ENCODE measurements at places on chromosomes 2 and 18. TPM values are rescaled to one million over a fixed set of nuclear protein-coding genes. Genes with fewer than 3 reads are reported as not detected.

DNA sequence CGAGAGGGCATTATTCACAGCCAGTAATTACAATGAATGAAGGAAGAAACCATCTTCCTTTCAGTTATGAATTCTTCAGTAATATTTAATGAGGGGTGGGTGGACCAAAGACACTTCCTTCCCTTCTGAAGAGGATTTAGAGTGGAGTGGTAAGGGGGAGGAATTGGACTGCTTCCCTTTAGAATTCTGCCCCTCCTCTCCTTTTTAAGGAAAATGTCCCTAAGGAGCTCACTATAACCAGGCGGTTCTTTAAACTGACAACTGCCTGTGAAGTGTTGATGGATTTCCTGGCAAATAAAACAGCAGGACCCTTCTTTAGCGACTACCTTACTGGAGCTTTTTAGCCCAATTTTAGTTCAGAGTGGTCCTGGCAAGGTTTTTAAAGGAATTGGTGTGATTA is 86.4 kb downstream of the LIMS1 start:
- no peak for DNase-seq

DNA sequence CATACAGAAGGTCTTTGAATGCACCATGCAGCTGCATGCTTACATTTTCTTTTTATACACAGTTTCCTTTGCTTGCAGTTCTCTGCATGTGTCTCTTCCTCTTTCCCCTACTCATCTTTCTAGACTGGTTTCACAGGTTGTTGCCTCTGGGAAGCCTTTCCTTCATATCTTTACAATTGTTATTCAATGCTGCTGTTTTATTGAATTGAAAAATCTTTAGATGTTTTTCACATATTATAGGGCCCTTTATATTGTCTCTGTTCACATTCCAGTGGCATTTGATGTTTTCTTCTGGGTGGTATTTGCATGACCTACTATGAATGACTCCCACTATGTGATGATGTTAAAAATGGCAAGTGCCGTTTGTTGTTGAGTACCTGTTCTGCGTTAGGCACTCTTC is 91.1 kb downstream of the DIS3L2 start:
- no peak for DNase-seq

DNA sequence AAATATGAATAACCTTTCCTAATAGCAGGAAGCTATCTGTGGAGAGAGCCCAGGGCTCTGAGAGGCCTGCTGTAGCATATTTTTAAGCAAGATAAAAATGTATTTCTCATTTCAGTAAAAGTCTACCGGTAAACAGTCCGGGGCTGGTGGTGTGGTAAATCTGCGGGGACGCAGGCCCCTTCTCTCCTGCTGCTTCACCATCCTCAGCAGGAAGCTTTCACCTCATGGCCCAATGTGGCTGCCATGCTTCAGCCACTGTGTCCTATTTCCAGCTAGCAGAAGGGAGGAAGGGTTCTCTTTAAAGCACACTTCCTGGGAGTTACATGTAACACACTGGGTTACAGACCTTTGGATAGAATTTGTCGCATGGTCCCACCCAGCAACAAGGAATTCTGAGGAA is 79.5 kb upstream of the ODC1 start:
- DNase-seq, result no peak

DNA sequence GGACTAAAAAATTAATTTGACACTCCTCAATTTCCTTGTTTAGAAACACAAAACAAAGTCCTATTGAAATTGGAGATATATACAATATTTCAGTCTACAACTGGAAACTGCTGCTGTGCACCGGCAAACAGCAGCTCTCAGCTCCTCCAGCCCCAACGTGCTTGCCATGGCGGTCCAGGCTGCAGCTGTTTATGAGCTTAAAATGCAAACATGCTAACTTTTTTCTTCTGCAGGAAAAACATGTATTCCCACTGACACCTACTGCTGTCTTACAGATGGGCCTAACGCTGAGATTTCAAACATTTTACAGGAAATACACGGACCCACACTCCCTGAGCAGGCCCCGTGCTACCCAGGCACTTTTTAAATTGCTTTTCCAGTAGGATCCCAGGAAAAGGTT is 195.5 kb downstream of the BCL11A start:
- no peak for DNase-seq

GRCh38 chr18:47215554-47216138 is 35.8 kb downstream of the SKOR2 start:
- peak; percentile 4 for DNase-seq

DNA sequence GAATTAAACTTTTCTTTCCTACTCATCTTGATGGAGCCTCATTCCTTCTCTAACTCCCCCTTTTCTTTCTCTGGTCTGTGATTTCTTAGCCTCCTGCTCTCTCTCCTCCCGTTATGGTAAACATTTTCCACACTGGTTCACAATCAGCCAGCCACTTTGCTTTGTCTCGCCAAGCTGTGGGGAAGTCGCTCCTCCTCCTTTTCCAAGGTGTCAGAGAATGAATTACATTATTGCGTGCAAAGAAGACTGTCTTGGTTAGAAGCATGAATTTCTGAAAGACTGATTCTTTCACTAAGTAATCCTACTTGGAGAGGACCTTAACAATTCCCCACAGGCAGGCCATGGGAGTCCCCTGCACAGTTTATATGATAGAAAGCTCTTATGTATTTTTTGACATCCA is 46.1 kb downstream of the RASGRP3 start:
- DNase-seq, result no peak

- no peak for DNase-seq
Measured at GRCh38 chr2:205755923-205756322, 73.6 kb downstream of the NRP2 start.

DNA sequence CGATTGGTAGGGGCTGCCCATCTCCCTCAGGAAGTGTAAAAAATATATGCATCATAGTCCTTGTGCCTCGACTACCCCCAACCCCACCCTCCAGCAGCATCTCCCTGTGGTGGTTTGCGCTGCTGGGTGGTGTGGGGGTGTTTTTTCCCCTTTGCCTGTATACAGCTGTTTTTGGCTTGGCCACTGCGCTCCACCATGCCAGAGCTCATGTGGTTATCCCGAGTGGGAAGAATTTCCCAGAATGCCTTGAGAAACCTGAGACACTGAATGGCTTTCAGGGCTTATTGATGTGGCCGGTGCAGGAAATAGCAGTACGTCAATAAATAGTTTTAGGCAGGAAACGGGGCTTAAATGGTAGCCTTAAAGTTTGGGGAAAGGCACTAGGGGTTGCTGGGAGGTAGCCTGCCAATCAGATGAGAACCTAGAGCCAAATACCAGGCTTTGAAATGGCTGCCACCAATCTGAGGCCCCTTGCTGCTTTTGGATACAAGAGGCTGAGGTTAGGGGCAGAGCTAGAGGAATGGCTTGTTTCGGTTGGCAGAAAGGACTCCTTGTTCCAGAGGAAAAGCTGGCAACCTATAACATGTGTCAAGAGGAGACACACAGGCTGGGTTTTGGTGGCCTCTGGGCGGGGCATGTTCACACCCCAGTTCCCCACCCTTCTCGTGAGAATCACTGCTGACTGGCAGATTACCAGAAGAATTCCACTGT is 144.1 kb downstream of the SMAD7 start:
- DNase-seq, result no peak

DNA sequence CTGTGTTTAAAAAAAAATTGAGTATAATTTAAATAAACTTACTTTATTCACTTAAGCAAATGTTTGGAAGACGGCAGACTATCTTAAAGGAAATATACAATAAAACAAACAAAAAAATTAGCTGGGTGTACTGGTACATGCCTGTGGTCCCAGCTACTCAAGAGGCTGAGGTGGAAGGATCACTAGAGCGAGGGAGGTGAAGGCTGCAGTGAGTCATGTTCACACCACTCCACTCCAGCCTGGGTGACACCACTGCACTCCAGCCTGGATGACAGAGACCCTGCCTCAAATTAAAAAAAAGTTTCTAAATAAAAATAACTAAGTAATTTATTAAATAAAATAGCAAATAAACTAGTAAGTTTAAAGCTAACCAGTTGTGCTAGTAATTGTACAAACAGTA is 7.5 kb downstream of the PUM2 start:
- DNase-seq, result no peak

GRCh38 chr2:127590386-127591190 is 55.1 kb downstream of the MYO7B start:
- no peak for DNase-seq

DNA sequence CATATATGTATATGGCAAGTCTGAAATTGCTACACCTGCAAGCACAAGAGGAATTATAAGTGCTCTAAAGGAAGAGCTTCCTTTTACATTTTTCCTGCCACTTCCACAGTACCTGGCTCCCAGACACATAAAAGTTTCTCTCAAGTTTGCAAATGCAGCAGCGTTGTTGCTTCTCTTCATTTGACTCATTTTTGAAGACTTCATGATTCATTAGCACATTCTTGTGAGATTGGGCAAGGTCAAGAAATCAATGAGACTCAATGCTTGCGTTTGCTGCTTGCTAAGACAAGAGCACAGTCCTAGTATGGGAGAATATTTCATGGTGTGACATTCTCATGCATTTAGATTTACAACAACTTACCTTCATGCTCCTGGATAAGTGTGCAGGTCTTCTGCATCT is 42.6 kb upstream of the PDCL3 start:
- no peak for DNase-seq

GRCh38 chr2:44429034-44429433 is 67.3 kb downstream of the CAMKMT start:
- no peak for DNase-seq

GRCh38 chr2:62354771-62355561 is 151.0 kb downstream of the TMEM17 start:
- no peak for DNase-seq

- no peak for DNase-seq
Measured at GRCh38 chr2:140669911-140670310, 1460.9 kb downstream of the LRP1B start.

DNA sequence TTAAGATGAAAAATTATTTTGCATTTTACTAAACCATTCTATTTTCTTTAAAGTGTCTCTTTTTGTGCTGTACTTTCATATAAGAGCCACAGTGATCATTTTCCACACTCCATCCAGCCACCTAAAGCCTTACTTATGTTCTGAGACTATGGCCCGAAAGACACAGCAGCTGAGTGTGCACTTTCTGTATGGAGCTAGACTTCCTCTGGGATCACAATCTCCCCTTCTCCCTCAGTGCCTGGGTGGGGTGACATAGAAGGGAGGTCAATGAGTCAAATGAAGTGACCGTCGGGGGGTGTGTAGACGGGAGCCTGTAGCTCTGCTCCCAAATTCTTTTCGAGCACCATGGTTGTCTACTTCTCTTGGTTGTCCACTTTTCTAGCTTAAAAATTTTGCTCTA is 97.8 kb upstream of the ARL4C start:
- no peak for DNase-seq

GRCh38 chr2:200459101-200459500 is 50.8 kb downstream of the KCTD18 start:
- no peak for DNase-seq

- no peak for DNase-seq
Measured at GRCh38 chr2:88760819-88761598, 69.5 kb downstream of the RPIA start.

- no peak for DNase-seq
Measured at GRCh38 chr18:12841070-12841469, 43.0 kb downstream of the PTPN2 start.

DNA sequence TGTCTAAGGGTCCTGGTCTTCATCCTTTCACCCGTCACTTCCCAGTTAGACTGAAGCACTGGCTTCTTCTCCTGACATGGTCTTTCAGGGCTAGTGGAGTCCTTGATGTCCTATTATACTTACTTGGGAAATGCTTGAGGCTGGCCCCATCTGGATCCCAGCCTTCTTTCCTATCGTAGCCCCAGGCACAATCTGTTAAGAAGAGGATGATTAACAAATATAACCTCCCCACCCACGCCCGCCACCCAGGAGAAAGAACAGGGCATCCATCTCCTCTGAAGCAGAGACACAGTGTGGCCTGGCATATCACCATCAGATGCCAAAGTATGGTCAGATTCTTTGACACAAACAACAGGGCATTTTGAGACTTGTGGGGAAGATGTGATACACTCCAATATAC is 530.1 kb downstream of the SOX11 start:
- no peak for DNase-seq

- no peak for DNase-seq
Measured at GRCh38 chr2:118521272-118521671, 326.2 kb downstream of the EN1 start.

GRCh38 chr18:13500869-13501542 is 225.4 kb downstream of the FAM210A start:
- DNase-seq, result peak; percentile 20

DNA sequence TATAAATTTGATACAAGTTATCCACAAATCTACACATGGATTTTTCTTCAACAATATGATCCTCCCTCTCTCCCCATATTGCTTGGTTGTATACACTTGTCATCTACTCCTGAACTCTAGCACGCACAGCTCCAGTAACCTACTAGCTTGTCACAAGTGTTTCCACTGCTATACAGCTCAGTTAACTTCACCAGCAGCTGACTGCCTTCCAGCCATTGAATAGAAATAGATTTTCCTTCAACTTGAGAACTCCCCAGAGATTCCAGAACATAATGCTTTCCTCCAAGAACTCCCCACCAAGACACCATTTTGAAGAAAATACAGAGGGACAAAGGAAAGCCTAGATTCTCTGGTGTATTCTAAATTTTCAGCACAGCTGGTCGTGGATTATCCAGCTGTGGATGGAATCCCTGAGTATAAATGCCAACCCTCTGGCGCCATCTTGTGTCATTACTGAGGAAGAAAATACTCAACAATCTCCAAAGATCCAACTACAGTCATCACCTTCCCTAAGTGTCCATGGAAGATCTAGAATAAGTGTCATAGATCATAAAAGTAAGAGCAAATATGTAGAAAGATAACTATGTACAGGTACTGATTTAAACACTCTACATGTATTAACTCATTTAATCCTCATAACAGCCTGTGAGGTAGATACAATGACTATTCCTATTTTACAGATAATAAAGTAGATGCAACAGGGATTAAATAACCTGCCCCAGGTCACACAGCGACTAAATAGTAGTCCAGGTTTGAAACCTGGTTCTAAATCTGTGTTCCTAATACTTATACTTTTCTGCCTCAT is 156.7 kb downstream of the ARHGAP28 start:
- DNase-seq, result no peak

Gene VWC2L
- polyA plus RNA-seq, result not detected

Gene LCT
- polyA plus RNA-seq, result not detected

Gene ABCG5
- not detected for polyA plus RNA-seq

Gene MERTK
- 0.11 TPM for polyA plus RNA-seq

Gene KIF5C
- 0.17 TPM for polyA plus RNA-seq

Gene LIMS3
- 1.9 TPM for polyA plus RNA-seq

Gene ANKRD62
- polyA plus RNA-seq, result not detected

Gene CCDC121
- 0.58 TPM for polyA plus RNA-seq

Gene BMPR2
- 54.3 TPM for polyA plus RNA-seq

Gene ASXL3
- polyA plus RNA-seq, result not detected

Gene SPDYA
- 0.10 TPM for polyA plus RNA-seq

Data from BJ (cell line).